ENCODE measurements at places on chromosomes 4 and X. TPM values are rescaled to one million over a fixed set of nuclear protein-coding genes. Genes with fewer than 3 reads are reported as not detected.

SLC6A14 gene
- not detected for total RNA-seq

SLITRK4 gene
- total RNA-seq, result not detected

CYP4V2 gene
- 8.1 TPM for total RNA-seq

CLNK gene
- 0.06 TPM for total RNA-seq

FGFBP2 gene
- 2.1 TPM for total RNA-seq

CXCL3 gene
- total RNA-seq, result not detected

CCDC120 gene
- total RNA-seq, result 3.7 TPM

GJB1 gene
- not detected for total RNA-seq

BEX5 gene
- total RNA-seq, result 2.8 TPM

CETN2 gene
- 12.9 TPM for total RNA-seq

EMCN gene
- total RNA-seq, result not detected

Data from activated CD8-positive, alpha-beta memory T cell treated with anti-CD3 and anti-CD28 coated beads for 36 hours (primary cell).